NCI-H1436 (cell line): ENCODE measurements at places on chromosomes 4 and X.

DNA sequence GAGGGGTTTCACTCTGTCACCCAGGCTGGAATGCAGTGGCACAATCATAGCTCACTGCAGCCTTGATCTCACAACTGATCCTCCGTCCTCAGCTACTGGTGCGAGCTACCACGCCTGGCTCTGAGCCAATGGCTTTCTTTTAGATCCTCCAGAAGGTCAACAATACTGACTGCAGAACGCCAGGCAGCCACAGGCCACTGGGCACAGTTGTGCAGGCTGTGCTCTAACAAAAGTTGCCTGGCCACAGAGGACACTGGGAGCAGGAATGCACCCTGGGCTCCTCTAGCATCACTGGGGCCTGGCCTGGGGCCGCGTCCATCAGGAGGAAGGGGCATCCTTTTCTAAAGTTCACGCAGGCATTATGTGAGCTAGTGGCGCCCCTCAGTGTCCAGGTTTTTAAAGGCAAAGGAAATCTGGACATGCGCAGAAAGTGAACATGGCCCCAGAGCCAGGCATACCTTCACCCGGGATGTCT lies 14.9 kb upstream of the PORCN start:
- DNase-seq: no peak

DNA sequence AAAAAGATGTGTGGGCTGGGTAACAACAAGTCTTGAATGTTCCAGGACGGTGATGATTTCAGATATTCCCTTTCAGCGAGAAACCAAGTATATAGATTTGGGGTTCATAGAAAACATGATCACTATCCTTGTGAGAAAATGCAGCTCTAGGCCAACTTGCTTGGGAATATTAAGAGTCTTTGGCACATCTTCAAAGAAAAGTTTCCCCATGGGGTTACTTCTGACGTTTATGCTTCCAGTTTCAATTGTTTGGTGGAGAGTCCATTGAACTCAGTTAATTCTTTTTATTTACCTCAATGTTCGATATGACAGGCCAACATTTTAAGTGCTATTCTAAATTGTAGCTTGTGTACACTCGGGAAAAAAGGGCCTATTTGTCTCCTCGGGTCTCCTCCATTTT lies 126.7 kb downstream of the NHS start:
- DNase-seq: no peak

DNA sequence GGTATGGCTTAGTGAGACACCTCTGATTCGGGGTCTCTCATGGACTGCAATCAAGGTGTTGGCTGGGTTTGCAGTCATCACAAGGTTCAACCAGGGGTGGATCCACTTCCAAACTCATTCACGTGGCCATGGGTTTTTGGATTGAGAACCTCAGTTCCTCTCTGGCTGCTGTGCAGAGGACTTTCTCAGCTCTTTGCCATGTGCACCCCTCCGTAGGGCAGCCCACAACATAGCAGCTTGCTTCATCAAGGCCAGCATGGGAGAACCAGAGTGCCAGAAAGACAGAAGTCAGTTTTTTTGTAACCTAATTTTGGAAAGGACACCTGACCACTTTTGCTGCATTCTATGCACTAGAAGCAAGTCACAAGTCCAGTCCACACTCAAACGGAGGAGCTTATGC lies 154.9 kb downstream of the PJA1 start:
- no peak for DNase-seq

DNA sequence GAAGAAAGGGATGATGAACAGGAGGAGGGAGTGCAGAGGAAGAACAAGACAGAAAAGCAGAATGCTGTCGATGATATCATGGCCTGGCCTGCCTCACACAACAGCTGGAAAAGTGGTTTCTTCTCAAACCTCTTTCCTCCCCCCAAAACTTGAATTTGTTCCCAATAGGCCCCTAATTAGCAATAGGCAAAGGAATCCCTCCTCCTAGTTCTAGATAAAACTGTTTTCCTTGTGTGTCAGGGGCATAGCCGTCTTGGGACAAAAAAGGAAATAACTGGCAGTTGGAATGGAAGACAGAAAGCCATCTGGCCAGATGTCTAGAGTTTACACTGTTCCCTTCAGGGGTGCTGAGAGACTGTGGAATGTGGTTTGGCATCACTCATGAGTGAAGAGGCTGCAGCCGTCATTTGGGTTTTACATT lies 177.8 kb upstream of the C1QTNF7 start:
- no peak for DNase-seq

DNA sequence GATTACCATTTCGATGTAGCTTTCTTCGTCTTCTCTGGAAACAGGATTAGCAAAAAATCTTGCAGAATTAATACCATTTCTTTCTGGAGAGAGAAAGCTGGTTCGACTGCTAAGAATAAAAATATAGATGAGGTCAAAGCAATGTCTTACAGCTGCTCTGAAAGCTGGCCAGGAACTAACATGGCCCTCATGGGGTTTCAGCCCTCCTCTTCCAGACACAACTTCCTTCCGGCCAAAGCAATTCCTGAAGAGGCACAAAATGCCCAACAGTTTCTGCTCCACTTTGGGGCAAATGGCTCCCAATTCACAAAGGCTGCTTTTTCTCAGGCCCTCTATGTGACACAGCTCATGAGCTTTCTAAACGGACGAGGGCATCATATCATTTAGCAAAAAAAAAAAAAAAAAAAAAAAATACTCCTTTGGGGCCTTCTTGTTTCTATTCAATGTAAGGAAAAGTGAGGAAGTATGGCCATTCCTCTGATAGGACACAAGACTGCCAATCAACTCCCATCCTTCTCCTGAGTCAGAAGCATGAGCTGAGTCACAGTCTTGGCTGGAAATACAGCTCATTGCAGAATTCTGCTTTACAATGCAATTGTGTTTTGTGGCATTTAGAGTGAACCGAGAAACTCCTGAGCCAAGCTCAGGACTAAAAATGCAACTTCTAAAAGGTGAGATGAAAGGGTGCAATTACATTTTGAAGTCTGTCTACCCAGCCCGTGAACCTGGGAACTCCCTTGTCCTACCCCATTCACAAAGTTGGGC lies 42.7 kb upstream of the CTAG2 start:
- DNase-seq: no peak

GRCh38 chrX:6053141-6053540 lies 175.5 kb downstream of the NLGN4X start:
- DNase-seq: peak; percentile 3

GRCh38 chr4:156977435-156978160 lies 6.0 kb upstream of the PDGFC start:
- no peak for DNase-seq

DNA sequence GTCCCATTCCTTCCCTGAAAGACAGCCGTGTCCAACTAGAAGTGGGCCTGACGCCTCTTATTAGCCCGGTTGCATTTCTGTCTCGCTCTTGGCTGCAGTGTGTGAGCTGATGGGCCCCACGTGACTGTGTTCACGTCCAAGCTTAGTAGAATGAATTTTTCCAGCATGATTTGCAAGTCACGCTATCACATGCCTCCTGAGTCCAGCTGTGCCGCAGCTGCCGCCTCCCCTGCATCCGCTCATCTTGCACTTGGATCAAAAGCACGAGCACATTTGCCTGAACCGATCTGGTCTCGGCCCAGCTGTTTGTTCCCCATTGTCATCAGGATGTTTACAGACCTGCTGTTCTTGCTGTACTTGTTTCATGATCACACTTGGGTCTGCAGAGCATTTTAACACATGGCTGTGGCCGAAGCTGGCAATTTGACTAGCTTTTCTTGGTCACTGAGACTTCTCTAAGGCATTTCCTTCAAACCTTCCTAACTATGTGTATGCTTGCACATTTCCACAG lies 126.5 kb downstream of the KIT start:
- DNase-seq: no peak

DNA sequence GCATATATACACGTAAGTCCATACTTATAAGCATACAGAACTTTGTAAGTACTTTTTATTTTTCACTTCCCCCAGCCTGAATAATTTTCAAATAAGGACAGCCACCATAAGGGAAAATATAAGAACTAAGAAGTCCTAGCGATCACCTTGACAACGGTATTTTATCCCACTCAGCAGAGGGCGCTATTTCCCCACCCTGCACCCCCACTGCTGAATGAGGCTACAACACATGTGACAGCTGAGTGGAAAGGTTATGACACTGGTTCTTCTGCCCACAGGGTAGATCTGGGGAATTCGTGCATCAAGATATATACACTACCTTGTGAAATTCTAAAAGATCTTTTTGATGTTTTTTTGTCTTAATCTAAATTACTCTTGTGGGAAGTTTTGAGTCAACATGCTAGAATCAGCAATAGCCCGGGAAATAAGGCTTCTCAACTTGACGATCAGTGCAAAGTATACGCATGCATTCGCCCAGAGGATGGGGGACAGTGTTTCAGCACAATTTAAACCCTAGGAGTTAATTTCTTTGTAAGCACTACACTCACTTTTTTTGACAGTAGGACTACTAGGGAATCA lies 151.5 kb downstream of the CORIN start:
- DNase-seq: no peak

- no peak for DNase-seq
These were observed 20.1 kb upstream of the TET2 start for GRCh38 chr4:105126311-105127169.

- DNase-seq: no peak
These were observed 17.8 kb upstream of the RAB33B start for GRCh38 chr4:139436122-139436521.

- DNase-seq: no peak
These were observed 9.3 kb upstream of the LIMCH1 start for GRCh38 chr4:41528512-41529205.

GRCh38 chrX:136666088-136666487 lies 18.1 kb downstream of the CD40LG start:
- DNase-seq: no peak

DNA sequence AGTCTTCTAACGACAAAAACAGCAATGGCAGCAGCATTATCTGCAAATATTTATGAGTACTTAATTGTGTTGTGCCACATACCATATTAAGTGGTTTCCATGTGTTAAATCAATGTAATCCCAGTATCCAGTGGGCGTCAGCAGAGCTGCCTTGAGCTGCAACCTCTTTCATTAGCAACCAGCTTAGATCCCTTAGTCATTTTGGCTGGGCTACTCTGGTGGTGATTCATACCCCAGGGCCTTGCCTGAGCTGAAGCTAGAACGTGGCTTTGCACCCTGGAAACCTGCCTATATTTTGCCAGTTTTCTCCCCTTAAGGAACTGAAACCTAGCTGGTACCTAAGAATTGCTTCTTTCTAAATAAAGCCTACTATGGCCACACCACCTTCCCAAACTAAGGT lies 474.3 kb upstream of the FTHL17 start:
- DNase-seq: no peak

DNA sequence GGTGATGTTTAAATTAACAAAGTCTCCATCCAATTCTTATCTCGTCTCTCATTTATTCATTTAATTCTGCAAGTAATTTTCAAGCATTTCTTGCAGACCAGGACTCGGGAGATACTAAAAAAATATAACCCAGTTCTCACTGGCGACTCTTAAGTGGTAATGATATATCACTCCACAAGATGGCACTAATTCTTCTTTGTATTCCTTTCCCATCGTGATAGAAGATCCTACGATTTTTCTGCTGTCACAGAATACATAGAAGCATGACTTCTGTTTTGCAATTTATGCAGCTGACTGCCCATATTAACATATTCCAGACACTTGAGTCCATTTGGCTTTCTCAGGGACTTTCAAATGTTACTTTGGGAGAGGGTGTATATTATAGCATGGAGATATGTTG lies 64.0 kb upstream of the FGF13 start:
- peak; percentile 0 for DNase-seq

GRCh38 chr4:107913283-107913899 lies 18.0 kb upstream of the CYP2U1 start:
- peak; percentile 38 for DNase-seq

DNA sequence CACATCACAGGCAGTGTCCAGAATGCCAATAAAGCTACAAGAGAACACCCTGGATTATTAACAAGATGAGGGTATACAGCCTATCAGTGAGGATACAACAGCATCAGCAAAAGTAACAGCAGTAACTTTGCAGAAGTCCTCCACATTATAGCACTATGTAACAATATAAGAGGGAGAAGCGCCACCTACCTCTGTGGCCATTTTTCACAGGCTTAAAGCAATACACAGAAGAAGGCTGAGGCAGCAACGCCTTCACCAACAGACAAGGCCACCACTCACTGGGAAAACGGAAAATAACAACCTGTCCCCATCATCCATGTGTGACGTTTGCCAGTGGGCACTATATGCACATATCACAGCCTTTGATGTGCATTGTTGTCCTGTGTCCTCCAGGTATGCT lies 12.5 kb downstream of the RTL8B start:
- DNase-seq: no peak

- no peak for DNase-seq
These were observed 6.6 kb downstream of the USP26 start for GRCh38 chrX:133090236-133090809.

GRCh38 chr4:10164877-10165283 lies 48.3 kb upstream of the WDR1 start:
- no peak for DNase-seq

DNA sequence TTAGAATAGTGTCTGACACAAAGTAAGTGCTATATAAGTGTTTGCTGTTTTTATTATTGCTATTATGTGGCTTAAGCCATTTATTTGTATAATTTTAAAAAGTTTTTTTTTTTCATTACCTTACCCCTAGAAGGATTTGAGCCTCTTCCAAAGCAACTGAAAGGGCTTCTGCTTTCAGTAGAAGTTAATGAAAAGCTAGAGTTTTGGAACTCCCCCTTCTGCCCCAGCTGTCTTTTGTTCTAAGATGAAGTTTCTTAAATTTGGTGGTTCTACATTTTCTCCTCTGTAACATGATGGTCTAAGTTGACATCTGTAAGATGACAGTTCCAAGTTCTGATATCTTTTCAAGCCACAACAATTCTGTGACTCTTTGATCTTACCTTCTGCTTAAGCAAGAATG lies 30.3 kb downstream of the FHIP1A start:
- DNase-seq: no peak

DNA sequence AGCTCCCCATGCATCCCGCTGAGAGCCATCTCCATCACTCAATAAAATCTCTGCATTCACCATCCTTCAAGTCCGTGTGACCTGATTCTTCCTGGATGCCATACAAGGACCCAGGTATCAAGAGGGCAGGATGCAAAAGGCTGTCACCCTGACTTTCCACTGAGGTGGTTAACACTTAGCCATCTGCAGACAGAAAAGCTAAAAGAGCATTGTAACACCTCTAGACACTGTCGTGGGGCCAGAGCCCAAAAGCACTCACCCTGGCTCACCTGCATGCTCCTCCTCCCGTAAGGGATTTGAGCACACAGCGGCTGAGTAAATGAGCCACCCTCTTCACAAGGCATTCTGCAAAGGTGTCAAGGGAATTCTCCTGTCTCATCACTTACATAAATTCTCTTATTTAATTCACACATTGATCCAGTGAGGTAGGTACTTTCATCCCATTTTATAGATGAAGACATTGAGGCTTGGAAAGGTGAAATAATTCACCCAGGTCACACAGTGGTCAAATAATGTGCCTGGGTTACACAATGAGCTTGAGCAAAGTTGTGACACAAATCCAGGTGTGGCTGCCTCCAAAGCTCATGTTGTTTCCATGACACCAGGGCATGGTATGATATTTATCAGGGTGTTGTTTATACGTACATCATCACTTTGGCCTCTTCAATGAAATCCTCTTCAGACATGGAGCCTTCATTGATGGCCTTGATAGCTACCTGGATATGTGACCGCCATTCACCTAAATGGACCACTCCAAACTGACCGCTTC lies 48.0 kb downstream of the TXK start:
- DNase-seq: no peak

- no peak for DNase-seq
These were observed 27.5 kb downstream of the SETD7 start for GRCh38 chr4:139528377-139529005.
